ENCODE measurements at places on chromosomes 1 and 21.

DNA sequence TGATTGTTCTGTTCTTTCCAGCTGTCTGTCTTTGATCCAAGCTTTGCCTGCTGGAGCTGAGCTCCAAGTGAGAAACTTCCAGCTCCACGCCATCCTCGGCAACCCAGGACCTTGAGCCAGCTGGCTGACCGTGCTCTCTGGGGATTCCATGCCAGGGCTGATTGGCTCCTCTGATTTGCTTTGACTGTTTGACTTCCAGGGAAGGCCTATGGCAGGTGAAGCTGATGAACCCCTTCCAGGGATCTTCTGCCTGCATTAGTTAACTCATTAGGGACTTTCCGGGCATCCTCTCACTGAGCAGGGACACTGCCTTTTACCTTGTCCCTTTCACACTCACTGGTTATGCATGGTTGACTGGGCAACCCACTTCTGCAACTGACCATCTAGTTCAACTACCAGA is 406.1 kb downstream of the RPS6KC1 start:
- no peak for DNase-seq

DNA sequence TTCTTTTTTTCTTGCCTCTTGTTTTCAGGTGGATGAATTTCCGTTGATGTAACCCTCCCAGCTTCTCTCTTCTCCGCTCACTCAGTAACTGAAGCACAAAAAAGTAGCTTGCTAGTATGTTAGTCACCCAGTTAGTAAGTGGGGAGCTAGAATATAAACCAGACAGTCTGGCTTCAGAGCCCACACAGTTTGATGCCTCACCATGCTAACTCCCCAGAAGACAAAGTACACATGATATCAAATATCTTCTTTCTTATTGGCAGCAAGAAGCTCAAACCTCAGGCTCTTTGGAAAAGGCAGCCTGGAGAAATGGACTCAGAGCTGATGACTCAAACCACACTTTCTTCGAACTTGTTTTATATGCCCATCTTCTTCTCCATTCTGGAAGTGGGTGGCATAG is 187.5 kb upstream of the PLXNA2 start:
- no peak for DNase-seq

DNA sequence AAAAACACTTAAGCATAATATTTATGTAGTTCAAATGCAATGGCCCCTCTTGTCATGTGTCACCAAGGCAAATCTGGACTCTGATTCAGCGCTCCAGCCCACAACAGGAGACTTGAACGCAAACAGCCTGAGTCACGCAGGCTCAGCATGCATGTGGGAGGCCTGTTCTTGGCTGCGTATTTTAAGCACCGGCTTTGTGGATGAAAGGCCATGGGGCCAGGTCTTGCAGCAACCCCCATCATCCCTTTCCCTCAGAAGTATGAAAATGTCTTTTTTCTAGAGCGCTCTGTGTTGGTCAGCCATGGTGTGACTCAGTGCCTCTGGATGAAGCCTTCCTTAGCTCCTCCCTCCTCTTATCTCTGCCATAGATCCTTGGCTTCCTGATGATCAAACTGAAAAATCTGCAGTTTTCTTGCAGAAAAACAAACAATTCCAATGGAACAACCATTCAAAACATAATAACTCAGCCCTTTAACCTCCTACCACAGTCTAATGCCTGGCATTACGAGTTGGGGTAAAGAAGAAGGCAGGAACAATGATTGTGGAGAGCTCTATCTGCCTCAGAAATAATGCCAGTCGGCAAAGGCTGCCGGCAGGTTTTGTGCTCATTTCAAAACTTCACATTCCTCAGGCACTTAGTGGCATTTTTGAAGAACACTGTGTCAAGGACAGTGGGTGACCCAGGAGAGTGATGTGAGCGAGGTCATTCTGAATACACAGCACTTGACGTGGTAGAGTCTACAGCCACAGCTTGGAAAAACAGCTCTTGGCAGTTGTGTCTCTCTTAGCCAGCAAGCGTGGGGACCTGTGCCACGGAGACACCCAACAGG is 167.5 kb downstream of the CLIC6 start:
- DNase-seq: peak; percentile 30

DNA sequence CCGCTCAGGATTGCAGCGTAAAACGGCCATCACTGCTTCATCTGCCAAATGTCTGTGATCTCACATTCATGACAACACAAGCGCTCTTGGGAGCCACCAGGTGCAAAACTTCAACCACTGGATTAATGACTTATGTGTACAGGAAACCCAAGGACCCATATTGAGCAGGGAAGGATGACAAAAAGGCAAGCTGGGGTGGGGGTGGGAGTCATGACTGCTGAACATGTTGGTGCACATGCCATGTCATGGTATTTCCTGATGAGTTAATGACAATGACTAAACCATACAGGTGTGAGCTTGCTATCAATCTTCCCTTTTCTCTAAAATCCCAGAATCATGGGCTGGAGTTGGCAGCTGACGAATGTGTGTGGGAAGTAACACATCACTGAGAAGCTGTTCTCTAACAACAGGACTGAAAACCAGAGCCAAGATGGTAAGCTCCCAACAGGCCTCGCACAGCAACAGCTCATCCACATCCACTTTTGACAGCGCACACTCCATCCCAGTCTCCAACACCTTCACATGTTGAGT is 3.1 kb upstream of the SH2D5 start:
- no peak for DNase-seq

- no peak for DNase-seq
Measured at GRCh38 chr1:13781907-13782633, 82.1 kb downstream of the PRDM2 start.

- DNase-seq: peak; percentile 50
Measured at GRCh38 chr21:45592208-45592619, 50.0 kb upstream of the SLC19A1 start.

- no peak for DNase-seq
Measured at GRCh38 chr1:201383647-201384405, 6.3 kb upstream of the TNNT2 start.

DNA sequence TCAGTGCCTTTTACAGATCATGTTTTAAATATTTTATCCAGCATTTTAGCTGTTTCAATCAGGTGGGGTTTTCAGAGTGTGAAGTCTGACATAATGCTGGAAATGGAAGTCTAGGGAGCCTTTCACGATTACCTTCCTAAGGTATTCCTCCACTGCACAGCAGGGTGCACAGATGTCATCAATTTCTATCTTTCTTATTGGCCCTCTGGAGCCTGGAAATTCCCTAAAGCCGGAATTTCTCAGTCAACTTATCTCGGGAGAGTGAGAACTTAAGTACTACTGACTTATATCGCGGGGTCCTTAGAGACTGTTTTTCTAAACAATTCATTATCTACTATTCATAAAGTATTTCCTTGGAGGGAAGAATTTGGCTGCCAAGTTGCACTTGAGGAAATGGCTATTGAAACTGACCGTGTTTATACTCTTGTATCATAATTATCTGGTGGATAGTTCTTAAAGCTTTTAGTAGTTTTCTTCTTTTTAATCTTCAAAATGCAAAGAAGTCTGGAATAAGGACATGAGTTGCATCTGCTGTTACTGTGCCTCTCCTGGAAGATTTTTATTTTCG is 311.8 kb upstream of the B3GALT2 start:
- DNase-seq: no peak

GRCh38 chr1:85707267-85707989 is 805 bp downstream of the ZNHIT6 start:
- no peak for DNase-seq

GRCh38 chr1:214934045-214934444 is 148.5 kb upstream of the KCNK2 start:
- no peak for DNase-seq

GRCh38 chr1:43288058-43288784 is 2.8 kb upstream of the C1orf210 start:
- DNase-seq: no peak

GRCh38 chr1:169321539-169321938 is 46.1 kb downstream of the NME7 start:
- no peak for DNase-seq

DNA sequence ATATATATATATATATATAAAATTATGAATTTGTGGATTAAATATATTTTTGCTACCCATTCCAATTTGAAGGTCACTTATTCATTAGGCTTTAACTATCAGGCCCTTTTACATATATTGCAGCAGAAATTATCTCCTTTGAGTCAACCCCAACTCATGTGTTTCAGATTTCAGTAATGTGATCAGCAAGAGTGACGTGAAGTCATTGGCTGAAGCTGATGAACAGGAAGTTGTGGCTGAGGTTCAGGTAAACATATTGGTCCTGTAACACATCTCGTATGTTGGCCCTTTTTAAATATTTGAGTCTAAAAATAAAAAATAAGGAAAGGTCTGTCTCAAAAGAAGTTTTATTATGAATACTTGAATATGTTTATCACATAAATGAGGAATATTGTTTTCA is 8.5 kb downstream of the VPS45 start:
- DNase-seq: no peak

DNA sequence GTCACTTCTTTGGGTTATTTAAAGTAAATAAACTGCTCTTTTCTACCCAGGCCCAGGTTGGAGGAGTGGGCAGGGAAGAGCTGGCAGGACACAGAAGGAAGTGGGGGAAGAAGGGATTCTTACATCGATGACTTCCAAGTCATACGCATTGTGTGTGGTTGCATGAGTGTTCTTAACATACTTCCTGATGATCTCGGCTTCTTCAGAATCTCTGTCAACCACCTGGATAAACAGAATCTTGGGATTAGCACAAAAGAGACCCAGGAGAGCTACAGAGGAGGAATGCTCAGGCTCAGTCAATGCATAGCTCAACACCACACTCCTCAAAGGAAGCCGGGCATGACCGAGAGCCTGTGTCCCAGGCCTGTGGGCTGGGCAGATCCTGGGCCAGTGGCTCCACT is 42.1 kb downstream of the PARP1 start:
- no peak for DNase-seq

DNA sequence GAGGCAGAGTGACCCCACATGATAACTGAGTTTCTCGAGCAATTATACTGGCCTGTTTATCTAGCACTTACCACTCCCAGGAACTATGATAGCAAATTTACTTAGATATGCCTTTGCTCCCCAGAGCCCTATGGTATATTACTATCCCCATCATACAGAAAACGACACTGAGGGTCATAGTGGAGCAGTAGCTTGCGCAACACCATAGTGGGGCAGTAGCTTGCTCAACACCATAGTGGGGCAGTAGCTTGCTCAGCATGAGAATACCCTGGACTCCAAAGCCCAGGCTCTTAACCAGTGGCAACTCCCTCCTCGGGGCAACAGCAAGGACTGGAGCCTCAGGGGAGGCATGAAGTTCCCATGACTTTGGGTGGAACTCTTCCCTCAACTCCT is 211.9 kb downstream of the NPHP4 start:
- no peak for DNase-seq

Data from hematopoietic multipotent progenitor cell treated with erythropoietin and hydrocortisone succinate and interleukin-3 and kit ligand, for 4 days (in vitro differentiated cells).